GM10248 (cell line): ENCODE measurements at places on chromosomes 7 and 10.

DNA sequence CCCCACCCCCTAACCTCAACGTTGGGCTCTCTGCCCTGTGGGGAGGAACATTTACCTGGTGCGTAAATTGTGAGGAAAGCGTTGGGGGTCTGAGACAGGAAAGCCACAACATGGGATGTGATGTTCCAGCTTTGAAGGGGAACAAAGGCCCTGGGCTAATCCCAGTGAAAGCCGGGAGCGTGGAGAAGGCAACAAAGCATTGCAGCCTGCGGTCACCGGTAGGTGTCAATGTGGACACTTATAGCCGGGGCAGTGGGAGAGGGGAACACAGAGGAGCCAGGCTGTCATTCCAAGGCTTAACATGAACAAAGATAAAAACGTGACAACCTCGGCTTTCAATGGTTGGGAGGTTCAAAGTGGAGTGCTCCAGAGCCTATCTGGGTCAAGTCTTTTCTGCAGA lies 12.7 kb downstream of the PTF1A start:
- DNase-seq: no peak

DNA sequence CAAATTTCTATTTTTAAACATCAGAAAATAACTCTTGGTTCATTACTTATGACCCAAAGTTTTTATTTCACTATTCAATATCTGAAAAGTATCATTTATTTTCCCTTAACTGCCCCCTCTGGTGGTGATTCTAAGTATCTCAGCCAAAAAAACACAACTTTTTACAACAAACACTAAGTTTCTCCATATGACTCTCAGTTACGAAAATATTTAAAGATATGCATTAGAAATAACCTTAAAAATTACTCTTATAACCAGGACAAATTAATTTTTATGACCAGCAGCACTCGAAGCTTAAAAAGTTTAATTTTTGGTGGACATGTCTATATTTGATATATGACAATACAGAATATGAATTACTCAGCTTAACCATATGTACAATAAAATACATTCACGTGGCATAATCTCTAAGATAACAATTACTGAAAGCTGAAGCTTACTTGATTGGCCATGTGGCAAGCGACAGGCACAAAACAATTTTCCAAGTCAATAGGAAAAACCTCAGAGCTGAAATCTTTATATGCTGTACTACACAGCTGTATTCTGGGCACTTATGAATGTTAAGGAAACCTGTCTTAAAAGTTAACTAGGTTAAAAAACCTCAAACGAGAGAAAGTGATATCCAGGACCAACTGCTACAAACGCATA lies 2.3 kb downstream of the HNRNPA2B1 start:
- DNase-seq: no peak

DNA sequence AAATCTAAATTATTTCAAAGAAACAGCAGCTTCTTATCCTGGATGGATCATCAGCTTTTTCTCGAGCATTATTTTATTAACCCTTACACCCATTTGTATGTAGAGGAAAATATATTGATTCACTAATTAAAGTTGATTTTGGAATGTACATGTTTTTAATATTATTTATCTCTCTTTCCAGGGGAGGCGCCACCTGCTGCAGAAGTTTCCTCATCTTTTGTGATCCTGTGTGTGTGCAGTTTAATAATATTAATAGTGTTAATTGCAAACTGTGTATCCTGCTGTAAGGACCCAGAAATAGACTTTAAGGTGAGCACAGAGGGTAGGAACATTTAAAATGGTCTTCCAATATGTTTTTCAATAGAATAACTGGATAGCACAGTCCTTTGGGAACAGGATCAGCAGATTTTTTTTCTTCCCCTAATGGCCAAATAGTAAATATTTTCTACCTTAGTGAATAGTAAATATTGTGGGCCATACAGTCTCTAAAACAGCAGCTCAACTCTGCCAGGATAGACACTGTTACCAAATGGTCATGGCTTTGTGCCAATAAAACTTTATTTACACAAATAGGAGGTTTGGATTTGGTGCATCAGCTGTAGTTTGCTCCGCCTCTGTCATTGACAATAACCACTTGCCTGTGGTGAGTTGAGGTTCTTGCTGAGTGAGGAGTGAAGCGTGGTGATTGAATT lies 30.6 kb downstream of the LMTK2 start:
- DNase-seq: no peak

DNA sequence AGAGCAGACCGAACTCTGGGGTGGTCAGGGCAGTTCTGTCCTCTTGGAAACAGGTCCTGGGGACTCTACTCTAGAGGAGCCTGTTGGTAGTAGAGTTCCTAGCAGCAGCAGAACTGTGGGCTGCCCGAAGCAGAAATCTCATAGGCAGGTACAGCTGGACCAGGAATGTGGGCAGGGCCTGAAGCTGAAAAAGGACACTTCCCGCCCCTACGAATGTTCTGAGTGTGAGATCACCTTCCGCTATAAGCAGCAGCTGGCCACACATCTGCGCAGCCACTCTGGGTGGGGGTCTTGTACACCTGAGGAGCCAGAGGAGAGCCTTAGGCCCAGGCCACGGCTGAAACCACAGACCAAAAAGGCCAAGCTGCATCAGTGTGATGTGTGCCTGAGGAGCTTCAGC lies 8.3 kb upstream of the ZNF783 start:
- DNase-seq: no peak

DNA sequence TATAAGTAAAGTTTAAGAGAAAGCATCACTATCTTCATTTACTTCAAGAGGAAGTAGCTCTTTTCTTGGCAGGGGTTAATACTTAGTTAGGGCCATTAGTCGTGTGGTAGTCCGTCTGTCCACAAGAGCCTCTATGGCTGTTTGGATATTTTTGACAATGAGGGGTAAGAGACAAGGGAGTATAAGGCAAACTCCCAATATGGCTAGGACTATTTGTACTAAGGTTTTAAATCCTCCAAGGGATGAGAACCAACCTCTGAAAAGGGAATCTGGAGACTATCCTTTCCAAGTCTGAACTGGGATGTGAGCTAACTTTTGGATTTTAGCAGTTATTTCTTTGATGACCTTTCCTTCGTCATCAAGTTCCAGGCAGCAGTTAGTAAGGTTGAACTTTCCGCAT lies at the start of gene ZNF117:
ZNF117 (minus strand) TSS at position 101 of the 400 bp plus-strand sequence.
- DNase-seq: no peak

DNA sequence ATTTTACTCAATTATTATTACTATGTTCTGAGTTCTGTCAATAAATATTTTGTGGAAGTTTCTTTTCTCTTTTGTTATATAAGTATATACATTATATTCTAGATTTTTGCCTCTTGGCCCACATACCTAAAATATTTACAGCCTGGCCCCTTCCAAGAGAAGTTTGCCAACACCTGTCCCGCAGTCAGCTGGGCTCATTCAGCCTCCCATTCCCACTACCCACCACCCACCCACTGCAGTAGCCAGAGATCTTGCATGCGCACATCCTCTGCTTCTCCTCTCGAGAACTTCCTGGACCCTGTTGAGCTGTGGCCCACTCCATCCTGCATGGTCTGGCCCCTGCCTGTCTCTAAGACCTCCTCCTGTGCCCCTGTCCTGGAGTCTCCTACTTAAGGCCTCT lies 33.6 kb downstream of the WIPF3 start:
- no peak for DNase-seq

GRCh38 chr7:130595986-130596385 lies 72.6 kb downstream of the COPG2 start:
- no peak for DNase-seq

GRCh38 chr7:3995187-3995586 lies 686.9 kb upstream of the FOXK1 start:
- DNase-seq: no peak

DNA sequence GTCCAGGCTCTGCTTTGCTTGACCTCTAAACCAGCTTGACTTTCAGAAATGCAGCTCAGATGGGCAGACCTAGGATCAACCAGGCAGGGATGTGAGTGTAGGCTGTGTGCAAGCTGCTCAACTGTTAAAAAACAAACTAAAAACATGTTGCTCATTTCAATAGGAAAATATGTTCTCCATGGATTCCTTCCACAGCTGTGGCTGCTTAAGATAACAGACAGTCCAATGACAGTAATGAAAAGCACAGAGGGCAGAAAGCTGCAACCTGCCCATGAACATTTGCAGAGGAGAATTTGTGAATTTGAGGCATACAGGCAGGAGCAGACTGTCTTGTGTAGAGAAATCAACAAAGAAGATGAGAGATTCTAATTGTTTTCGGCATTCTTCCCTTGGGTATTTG lies 534.2 kb downstream of the CCSER2 start:
- DNase-seq: no peak

- DNase-seq: no peak
Measured at GRCh38 chr7:155795401-155795800, 16.9 kb downstream of the SHH start.

DNA sequence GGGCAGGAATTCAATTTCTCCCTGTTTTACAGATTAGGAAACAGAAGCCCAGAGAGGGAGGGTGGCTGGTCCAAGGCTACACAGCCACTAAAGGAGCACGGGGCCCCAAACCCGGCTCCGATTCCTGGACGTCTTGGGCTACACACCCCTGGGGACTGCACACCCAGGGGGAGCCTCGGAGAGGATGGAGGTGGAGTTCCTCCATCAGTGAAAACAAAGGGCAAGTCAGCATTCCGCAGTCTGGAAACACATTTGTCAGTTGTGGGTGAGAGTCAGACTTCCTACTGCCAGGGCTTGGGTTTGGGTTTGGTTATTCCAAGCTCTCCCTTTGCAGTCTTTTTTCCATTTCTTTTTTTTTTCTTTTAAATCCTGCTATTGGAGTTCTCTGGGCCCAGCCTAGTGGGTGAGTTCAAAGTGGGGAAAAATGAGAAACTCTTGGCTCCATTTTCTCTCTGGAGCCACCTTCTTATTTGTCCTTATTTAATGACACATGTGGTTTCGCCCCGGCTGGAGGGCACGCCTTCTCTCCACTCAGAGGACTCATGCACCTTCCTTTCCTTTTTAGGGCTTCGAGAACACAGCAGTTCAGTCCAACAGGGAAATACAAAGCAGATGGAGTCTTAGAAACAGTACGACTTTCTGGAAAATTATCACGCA lies 59.9 kb upstream of the AQP1 start:
- DNase-seq: no peak

DNA sequence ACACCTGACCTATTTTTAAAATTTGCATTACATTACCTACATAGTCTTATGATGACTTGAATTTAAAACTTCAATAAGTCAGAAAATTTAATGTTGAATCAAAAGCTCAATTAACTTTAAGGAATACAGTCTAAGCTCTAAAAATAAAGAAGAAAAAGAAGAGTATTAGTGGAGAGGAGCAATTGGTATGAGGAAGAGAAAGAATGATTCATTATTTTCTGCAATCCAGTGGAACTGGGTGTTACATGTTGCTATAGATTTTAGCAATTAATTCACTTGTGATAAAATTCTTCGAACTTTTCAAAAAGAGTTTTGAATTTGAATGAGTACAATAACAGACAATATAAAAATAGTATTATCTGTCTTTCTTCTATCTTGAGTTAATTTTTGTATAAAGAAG lies 158.9 kb upstream of the POT1 start:
- no peak for DNase-seq

- no peak for DNase-seq
Measured at GRCh38 chr7:13641714-13642113, 347.8 kb downstream of the ETV1 start.

DNA sequence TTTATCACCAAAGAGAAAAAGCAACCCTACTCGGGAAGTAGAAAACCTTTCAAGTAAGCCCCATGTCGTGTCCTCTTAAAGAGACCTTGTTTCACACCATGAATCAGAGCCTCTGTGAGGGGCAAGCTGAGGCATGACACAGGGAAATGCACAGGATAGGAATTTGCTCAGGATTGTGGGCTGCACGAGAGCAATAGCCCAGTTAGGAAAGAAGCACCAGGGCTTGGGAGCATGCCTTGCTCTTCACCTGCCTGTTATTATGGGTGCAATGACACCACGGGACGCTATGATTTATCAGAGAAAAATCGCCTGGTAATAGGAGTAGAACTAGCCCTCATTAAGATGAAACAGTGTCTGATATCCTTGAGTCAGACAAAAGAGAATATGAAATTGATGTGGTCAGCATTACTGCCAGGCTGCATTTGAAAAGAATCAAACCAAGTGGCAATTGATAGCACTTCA lies 562.9 kb upstream of the NRP1 start:
- no peak for DNase-seq

- DNase-seq: no peak
Measured at GRCh38 chr7:17136126-17136525, 162.3 kb upstream of the AHR start.

GRCh38 chr10:70576803-70577517 lies 25.6 kb downstream of the PRF1 start:
- no peak for DNase-seq

GRCh38 chr7:22153432-22154142 lies 203.4 kb downstream of the RAPGEF5 start:
- no peak for DNase-seq

DNA sequence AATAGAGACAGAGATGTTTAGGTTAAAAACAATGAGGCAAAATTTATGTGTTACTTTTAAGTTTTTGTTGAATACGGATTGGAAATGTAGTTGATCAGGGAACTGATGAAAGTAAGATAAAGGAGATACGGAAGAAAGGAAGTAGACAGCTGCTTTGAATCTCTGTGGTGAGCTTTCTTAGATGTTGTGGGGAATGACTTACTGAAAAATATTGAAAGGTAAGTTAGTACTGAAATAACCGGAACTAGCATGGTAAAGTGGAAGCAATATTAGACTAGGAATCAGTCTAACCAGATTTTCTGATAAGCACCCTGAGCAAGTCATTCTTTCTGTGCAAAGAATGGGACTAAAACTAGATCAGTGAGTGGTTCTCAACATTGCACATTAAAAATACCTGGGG lies 34.8 kb downstream of the LUC7L2 start:
- DNase-seq: no peak

- DNase-seq: no peak
Measured at GRCh38 chr7:117667456-117667855, 187.6 kb downstream of the CFTR start.
